Stimulated activated CD8-positive, alpha-beta memory T cell treated with anti-CD3 and anti-CD28 coated beads, Interleukin-15, amount 100 ng/mL, for 24 hours (primary cell): ENCODE measurements at places on chromosomes 12 and 14.

- DNase-seq = no peak
Measured at GRCh38 chr12:91516695-91517047, 334.1 kb upstream of the DCN start.

- DNase-seq = no peak
Measured at GRCh38 chr12:48828293-48828692, 10.0 kb downstream of the CACNB3 start.

DNA sequence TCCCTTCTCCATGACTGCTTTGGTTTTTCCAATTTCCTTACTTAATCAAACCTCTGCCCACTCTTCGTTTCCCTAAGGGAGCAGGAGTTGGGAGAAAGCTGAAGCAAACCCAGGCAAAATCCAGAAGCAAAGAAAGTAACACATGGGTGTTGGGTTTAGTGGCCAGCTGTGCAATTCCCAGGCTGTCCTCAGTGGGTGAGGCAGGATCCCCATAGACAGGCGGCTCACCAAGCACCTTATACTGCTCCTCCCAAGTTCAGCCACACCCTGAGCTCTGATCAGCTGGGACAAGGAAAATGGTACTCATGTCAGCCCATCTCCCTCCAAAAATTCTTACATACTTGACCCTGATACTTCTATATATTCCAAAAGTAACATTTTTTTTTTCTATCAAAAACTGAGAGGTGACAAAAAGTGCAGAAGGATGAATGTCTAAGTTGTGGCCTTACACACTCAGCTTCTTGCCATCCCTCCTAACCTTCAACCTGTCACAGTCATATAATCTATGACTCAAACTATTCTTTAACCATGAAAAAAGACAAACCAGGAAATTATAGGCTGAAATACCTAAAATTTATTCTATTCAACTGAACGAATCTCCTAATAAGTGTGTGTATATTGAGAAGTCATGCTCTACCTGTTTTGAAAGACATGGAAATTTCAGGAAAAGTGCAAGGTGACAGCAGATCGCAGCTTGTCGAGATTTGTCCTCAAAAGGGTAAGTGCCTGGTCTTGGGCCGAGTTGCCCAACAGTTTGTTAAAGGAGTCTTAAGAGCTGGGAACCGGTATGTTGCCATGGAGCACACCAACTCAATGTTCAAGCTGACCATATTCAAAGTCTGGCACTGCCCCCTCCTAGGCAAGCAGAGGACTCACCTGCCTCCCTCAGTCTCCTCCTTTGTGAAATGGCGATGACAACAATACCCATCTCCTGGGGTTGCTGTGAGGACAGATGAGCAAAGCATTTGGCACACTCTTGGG, 17.6 kb upstream of the ZFP36L1 start:
- DNase-seq = no peak

- no peak for DNase-seq
Measured at GRCh38 chr12:31797230-31797872, 68.5 kb upstream of the AMN1 start.

DNA sequence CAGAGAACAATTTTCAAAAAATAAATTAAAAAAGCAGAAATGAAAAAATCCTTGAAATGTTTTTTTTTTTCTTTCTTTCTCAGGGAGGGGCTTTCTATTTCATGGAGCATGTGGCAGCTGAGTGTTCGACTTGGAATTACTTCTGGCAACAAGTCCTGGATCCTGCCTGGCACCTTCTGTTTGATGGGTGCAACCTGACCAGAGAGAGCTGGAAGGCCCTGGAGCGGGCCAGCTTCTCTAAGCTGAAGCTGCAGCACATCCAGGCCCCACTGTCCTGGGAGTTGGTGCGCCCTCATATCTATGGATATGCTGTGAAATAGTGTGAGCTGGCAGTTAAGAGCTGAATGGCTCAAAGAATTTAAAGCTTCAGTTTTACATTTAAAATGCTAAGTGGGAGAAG, 22.5 kb upstream of the HIGD1C start:
- no peak for DNase-seq
